ENCODE measurements at places on chromosomes 11 and 22.

DNA sequence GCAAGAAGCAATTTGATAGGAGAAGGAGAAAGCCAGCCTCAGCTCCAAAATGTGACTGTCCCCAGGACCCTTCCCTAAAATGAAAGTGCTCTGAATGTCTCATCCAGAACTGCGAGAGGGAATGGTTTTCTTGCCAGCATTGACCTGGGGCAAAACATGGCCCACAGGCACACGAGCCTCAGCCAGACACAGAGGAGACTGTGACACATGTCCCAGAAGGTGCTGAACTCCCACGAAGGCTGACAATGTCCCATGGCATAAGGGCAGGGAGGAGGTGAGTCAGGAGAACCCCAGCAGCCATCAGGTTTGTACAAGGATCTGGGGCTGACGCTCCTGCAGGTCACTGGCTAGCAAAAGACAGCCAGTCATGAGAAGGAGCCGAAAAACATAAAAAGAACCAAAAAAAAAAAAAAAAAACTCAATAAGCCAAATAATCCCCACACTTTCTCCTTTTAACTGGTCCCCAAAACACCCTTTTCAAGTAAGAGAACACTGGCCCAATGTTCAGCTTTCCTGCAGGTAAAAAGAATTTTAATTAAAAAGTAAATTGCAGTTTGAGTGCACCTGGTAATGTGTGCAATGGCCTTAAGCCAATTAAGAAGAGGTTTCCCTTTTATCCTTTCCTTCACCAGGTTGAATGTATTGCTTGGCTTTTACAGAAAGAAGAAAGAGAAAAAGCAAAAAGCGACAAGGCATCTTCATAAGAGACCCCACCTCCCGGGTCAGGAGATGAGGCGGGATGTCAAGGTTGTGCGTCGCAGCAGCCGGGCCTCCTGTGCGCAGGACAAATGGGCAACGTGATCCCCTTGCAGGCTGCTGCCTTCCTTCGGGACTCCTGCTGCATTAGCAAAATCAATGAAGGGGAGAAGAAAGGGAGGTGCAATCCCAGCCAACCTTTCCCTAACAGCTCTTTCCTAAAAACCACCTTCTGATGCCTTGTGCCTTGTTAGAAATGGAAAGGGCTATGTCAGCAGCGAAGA lies 43.6 kb downstream of the GALNT18 start:
- DNase-seq, result no peak

- no peak for DNase-seq
These were observed 277.3 kb downstream of the CASP12 start for GRCh38 chr11:104620991-104621390.

GRCh38 chr11:122637541-122637940 lies 18.0 kb upstream of the UBASH3B start:
- no peak for DNase-seq

- DNase-seq, result peak; percentile 62
These were observed 3.5 kb downstream of the OSM start for GRCh38 chr22:30262917-30263741.

- no peak for DNase-seq
These were observed 96.2 kb downstream of the PDHX start for GRCh38 chr11:35012467-35013191.

Measured in stimulated activated CD4-positive, alpha-beta T cell treated with anti-CD3 and anti-CD28 coated beads, TNF-alpha, amount 100 ng/mL, for 1 hour (primary cell).